ENCODE measurements at places on chromosomes 2 and 18. TPM values are rescaled to one million over a fixed set of nuclear protein-coding genes. Genes with fewer than 3 reads are reported as not detected.

- DNase-seq, result no peak
Measured at GRCh38 chr18:59779979-59780378, 82.8 kb upstream of the CCBE1 start.

- no peak for DNase-seq
Measured at GRCh38 chr2:131966256-131966655, 195.5 kb downstream of the ANKRD30BL start.

GRCh38 chr18:79248495-79249060 lies 147.2 kb upstream of the NFATC1 start:
- DNase-seq, result no peak

GRCh38 chr2:150145299-150145692 lies 342.2 kb downstream of the RND3 start:
- DNase-seq, result no peak

DNA sequence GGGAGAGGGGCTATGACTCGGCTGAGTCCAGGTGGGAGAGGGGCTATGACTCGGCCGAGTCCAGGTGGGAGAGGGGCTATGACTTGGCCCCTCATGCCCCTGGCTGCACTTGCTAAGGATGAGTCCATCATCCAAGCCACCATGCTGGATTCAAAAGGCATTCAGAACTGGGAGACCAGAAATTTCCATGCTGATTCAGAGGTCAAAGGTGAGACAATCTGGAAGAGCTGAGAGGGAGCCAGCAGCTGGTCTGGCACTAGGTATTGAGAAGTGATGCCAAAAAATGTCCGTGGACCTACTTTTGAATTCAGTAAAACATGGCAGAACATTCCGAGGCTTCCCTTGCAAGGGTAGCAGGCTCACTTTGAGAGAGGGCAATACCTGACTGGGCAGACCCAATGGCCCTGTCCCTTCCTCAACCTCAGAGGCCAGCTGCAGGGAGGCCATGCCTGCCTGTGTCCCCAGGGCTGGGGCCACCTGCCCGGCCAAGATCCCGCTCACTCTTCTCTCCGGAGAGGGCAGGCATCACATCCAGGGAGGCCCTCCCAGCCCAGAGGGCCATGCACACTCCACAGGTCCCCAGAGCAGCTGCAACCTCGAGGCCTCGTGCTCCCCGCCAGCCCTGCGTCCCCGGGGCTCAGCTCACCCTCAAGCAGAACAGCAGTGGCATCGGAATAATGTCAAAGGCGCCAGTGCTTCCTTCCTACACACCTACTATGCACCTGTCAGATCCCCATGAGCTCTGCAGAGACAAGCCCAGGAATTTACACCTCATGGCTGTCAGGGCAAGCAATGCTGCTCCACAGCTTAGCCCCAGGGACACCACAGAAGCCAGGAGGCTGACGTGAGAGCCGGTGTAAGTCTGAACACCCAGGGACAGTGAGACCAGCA lies 80.2 kb upstream of the GPC1 start:
- DNase-seq, result no peak

DNA sequence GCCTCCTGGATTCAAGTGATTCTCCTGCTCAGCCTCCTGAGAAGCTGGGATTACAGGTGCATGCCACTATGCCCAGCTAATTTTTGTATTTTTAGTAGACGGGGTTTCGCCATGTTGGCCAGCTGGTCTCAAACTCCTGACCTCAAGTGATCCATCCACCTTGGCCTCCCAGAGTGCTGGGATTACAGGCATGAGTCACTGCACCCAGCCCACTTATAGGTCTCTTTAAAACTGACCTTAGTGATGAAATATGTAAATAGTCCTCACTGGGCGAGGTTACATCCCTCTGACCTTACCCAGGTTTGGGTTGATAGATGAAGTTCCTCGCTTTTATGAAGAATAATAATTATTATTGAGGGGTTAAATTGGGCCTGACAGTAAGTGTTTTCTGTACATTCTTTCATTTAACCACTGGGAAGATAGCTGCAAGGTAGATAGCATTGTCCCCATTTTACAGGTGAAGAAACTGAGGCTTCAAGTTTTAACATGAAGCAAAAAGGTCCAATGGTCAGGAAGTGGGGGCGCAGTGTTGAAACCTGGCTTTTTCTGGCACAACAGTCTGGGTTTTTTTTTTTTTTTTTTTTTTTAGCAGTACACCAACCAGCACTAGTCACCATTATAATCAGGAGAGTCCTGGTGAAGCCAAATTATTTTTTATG lies 174.8 kb upstream of the EPAS1 start:
- no peak for DNase-seq

PSMD14 gene
- 46.4 TPM for total RNA-seq

CAVIN2 gene
- 191 TPM for total RNA-seq

All from sigmoid colon (tissue), 7 donors.